ENCODE measurements at places on chromosomes 5 and 9.

DNA sequence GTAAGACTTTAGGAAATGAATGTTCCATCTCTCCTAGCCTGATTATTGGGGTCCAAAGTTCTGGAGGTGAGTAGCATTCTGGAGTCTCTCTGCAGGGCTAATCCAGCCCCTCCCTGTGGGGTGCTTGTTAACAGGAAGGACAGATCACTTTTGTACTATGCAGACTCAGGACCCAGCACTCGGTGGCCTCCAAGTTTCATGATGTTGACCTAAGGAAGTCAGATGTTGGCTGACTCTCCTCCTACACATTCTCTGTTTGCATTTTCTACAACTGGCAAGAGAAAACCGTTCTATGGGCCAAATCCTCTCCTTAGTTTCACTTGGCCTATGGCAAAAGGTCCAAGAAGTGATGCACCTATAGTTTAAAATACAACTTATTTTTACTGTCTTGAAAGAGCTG lies 5.5 kb upstream of the PDE8B start:
- no peak for DNase-seq

- no peak for DNase-seq
Observed at GRCh38 chr9:96137671-96138429, 164.1 kb downstream of the HSD17B3 start.

- DNase-seq = no peak
Observed at GRCh38 chr5:65198456-65199120, 283.1 kb downstream of the ADAMTS6 start.

DNA sequence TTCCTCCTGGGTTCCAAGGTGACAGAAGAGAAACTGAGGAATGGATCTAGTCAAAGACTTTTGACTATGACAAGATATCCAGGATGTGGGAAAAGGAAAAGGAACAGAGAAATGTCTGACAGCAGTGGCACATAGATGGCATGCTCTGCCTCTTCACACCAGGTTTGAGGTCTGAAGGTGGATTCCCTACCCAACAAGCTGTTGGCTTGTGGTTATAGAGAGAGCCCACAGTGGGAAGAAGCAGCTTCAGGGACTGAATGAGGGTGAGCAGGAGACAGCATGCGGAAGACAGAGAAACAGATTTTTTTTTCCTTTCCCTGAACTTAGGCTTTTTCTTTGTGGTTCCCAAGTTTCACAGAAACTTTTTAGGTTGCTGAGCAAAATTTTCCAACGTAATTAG lies 20.6 kb downstream of the IFNW1 start:
- no peak for DNase-seq

DNA sequence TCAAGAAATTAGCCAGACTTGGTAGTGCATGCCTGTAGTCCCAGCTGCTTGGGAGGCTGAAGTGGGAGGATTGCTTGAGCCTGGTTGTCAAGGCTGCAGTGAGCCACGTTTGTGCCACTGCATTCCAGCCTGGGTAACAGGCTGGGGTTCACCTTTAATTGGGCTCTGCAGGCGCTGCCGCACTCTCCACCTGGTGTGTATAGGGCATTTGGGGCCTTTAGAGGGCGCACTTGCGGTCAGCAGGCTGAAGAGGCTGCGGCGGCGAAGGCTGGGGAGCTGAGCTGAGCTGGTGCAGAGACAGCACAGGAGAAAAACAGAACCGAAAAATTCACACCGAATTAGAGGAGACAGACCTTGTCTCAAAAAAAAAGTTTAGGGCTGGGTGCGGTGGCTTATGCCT lies 31.2 kb downstream of the CDK7 start:
- DNase-seq = no peak

- no peak for DNase-seq
Observed at GRCh38 chr5:91937121-91937520, 554.0 kb upstream of the ARRDC3 start.

DNA sequence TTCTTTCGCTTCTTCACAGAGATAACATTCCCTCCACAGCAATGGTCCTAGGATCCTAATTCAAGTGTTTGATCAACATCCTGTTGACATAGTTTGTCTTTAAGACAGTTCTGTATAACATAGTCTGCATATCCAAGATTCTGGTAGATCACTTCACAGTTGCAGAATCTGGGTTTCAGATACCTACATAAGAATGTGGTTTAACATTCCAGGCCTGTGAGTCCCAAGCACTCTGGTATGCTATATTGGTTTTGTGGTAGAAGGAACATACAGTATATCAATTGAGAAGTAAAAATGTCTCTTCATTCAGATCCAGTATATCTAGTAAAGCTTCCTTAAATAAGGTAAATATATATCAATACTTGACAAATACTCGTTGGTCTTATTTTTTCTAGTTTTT lies 914.2 kb upstream of the CDH6 start:
- no peak for DNase-seq

DNA sequence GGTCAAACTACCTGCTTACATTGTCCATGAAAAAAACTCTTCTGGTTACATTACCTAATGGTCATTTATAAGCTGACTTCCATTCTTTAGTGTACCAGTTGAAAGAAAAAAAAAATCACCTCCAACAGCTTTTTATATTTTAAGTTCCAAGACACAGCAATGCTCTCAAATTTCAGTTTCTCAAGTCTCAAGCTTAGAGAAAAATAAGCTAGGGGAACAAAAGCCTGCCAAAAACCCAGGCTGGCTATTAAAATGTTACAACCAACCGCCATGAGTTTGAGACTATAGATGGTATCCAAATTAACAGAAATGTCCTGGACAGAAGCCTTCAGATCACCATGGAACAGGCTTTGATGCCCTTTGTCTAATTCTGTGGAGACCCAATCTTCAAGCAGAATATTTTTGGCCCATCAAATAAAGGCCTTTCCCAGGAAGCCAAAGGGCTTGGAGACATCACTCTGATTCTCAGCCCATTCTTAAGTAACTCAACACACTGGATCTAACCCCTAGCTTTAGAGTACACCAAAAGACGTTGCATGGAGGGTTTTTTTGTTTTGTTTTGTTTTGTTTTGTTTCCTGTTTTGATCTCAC lies 343.7 kb downstream of the GLIS3 start:
- DNase-seq = no peak

GRCh38 chr5:177132136-177133095 lies 1.2 kb upstream of the NSD1 start:
- no peak for DNase-seq

DNA sequence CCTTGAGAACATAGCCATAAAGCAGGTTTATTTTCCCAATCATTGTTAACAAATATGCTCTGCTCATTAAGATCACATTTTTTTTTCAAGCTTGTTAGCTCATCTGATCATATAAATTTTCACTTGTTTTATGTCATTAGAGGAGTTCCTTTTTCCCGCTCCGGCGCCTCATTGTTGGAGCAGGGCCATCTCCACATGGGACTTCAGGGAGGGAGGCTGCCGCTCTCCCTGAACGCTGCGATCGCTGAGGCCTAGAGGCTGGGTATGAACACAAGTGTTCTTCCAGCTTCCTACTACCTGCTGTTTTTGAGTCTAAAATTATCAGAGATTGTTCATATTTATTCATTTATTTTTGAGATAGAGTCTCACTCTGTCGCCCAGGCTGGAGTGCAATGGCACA lies 246.9 kb downstream of the MPDZ start:
- DNase-seq = no peak

DNA sequence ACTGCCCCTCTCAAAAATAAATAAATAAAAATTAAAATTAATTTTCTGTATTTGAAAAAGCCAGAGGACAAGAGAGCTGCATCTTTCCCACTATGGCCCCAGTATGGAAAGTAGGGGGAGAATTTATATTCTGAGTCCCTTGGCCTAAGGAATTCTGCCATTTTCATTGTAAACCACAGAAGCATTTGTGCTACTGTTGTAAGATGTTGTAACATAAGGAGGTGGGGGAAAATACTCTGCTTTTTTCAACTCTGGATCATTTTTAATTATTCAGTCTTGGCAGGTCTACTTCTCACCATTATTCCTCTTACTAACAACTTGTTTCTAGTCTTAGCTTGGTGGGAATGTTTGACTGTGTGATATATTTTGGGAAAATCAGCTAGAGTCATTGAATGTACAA lies 52.3 kb upstream of the APC start:
- DNase-seq = no peak

- no peak for DNase-seq
Observed at GRCh38 chr9:135103931-135104639, 16.6 kb downstream of the OLFM1 start.

GRCh38 chr5:68385936-68386335 lies 170.4 kb downstream of the PIK3R1 start:
- DNase-seq = no peak

DNA sequence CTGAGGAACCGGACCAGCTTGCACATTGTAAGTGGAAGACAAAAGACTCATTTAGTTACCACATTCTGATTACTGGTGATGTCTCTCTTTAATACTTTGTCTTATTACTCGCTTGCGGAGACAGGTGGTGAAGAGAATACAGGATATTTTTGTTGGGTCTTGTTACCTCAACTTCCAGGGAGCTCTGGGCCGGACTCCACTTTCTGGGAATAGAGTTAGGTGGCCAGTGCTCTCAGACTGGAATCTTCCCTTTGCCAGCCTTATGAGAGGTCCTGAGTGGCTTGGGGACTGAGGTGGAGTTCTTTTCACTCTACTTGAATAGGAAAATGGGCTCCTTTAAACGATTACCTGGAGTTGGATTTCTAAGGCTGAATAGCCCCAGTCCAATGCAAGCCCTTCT lies 33.3 kb upstream of the SPRY4 start:
- no peak for DNase-seq

DNA sequence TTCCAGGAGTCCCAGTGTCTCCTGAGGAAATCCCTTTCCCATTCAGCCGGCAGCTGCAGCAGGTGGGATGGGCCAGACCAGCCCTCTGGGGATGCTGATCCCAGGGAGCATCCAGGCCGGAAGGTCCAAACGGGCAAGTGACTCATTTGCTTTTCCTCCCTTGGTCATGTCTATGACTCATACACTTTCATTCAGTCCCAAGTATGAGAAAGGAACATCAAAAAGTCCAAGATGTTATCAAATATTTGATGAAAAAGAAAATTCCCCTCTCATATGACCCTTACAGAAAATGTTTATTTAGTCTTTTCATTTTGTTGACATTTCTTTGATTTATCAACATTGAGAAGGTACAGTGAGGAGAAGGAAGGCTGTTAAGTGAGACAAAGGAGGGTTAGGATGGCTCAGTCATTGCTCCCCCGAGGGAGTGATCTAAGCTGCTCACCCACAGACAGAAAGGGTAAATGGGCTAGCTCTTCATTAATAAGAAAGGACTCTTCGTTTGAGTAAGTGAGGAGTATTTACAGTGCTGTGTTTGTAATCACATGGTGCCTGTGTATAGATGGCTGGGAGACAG lies 117.6 kb upstream of the ANKRD55 start:
- DNase-seq = no peak

DNA sequence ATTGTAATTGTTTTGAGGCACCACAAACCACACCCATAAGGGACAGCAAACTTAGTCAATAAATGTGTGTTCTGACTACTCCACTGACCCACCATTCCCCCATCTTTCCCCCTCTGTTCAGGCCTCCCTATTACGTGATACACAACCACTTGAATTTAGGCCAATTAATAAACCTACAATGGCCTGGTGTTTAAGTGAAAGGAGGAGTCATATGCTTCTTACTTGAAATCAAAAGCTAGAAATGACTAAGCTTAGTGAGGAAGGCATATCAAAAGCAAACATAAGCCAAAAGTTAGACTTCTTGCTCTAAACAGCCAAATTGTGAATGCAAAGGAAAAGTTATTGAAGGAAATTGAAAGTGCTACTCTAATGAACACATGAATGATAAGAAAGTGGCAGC lies 14.6 kb downstream of the ZBTB43 start:
- DNase-seq = no peak

DNA sequence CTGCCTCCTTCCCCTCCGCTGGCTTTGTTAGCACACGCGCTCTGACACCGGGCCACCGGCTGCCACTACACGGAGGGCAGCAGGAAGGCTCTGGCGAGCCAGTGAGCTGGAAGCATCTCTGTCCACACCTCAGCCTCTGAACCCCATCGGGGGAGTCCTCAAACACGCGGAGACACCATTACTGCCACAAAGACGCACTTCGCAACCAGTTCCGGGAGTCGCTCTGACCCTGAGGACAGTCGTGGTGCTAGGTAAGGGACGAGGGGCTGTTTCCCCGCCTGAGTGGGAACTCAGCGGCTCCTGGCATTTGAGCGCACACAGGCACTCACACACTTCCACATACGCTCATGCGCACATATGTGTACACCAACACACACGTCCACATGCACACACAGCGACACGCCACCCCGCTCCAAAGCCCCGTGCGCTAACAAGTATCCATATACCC lies 160.0 kb downstream of the C9orf152 start:
- DNase-seq = peak; percentile 27

DNA sequence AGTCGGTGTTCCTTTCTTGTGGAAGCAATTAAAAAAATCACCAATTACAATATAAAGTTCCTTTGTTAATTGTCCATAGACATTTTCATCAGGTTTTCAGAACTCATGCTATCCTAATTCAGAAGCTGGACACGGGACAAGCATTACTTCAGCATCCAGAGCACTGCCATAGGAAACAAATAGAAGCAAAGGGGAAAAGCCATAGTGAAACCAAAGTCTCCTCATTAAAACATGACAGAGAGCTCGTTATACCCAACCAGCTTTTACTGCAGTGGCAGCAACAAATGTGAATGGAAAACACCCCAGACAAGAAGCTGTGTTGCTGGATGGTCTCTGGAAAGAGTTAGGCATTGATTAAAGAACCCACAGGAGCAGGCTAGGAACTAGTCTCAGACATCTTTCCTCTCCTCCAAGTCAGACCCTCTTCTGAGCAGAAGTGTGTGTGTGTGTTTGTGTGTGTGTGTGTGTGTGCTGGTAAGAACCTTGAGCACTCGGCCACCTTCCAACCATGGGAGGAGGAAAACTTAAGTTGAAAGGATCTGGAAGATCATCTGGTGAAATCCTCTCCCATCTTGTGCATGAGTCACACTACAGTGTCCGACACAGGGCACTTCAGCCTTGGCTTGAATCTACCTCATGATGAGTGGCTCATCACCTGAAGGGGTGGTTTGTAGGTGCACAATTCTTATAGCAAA lies 162.6 kb upstream of the ADAMTS16 start:
- DNase-seq = no peak

DNA sequence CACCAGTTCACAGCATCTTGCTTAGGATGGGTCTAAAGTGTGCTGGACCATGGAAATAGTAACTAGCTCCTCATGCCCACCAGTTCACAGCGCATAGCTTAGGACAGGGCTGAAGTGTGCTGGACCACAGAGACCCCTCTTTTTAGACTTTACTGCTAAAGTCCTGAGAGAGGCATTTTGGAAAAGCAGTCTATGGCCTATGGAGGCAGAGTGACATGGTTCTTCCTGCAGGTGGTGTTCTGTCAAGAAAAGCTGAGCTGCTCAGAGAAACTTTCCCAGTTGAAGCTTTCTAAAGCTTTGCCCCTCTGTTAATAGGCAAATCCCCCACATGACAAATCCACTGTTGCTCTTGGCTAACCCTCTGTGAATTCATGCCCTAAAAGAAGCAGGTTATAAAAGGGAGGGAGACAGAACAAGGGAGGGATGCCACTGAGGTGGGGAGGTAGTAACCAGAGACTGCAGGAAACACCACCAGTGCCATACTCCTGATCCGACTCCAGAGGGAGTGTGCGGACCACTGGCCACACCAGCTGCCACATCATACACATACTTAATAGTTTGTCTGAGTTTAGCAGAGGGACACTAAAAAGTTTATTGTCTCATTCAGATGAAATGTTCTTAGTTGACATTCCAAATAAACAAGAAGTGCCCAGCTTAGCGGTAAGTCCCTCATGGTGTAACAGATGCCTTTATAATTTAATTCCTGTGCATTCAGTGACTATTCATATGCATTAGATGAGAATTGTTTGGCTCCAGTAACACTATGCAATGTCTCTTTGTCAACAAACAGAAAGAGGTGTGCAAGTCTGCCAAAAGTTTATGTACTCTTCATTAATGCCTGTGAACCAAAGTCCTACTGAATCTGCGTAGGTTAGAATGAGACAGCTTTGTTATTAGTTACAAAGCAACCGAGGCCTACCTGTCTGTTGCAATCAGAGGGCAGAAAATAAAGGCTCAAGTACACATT lies 236.2 kb upstream of the NFIL3 start:
- no peak for DNase-seq

Measured in AML-193 (cell line).